ENCODE measurements at places on chromosomes 4 and X.

GRCh38 chrX:30283456-30284200 lies 25.6 kb downstream of the NR0B1 start:
- DNase-seq: no peak

DNA sequence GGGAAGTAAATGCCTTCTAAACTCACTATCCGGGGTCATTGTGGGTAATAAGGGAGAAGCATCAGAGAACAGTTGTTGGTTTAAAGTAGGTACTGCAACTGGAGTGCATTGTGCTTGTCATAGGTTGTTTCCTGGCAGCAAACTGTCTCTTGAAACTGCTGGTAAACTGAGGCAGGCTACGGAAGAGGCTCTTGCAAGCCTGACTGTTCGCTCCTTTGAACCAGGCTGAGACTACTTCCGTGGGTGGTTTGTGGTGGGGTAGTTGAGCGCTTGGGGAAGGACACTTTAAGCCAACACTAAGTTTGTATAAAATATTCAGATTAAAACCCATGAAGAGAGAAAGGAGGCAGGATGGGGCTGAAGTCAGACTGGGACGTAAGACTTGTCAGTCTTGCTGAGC lies 45.2 kb upstream of the WDR1 start:
- DNase-seq: peak; percentile 50

- DNase-seq: peak; percentile 95
These were observed 48.1 kb upstream of the FAM9C start for GRCh38 chrX:13092455-13092941.

DNA sequence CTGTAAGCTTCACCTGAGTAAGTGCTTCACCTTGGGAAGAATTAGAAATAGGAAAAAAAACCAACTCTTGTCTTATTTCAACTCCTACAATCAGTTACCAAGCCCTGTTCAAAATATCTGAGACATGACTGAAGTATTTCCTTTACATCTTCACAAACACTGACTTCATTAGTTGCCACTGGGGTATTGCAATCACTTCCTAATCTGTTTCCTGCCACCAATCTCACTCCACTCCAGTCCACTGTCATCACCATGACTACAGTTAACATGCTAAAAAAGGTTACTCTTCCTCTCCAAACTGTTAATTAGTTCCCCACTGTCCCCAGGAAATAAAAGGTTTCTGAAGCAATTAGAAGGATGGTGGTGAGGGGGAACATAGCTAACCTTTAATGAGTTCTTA lies 3.3 kb upstream of the SUPT20HL1 start:
- DNase-seq: no peak

- no peak for DNase-seq
These were observed 37.8 kb downstream of the TBC1D9 start for GRCh38 chr4:140718241-140718952.

DNA sequence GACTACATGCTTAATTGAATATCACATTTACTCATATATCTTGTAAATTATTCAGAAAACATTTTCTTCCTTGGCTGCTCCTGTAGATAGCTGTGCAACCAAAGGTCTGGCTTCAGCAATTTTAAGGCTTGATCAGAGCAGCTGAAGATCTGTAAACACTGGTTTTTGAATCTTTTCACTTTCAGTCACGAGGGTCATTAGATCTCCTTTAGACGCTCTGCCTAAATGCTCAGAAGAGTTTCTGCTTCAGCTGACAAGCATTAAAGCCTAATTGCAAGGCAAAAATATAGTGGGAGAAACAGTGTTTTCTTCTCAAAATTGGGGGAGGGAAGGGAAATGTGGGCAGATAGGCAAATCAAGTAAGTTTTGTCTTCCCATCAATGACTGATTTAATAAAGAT lies 25.7 kb downstream of the TRPC5 start:
- DNase-seq: no peak

DNA sequence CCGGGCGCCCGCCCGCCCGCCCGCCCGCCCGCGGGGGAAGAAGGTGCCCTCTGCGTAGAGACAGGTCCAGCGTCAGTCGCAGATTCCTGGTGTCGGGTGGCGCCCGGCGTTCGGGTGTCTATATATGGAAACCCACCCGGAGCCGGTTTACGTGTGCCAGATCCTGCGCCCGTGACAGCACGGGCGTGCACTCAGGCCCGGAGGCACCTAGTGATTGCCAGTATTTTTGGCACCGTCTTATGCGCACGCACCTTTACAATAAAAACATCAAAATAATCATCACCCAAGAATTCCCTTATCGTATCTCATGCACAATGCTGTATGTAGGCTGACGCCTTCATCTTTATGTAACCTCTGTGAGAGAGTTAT lies 519 bp downstream of the SLC25A4 start:
- DNase-seq: peak; percentile 28

- no peak for DNase-seq
These were observed 11.7 kb downstream of the MAGEE1 start for GRCh38 chrX:76439188-76439587.

DNA sequence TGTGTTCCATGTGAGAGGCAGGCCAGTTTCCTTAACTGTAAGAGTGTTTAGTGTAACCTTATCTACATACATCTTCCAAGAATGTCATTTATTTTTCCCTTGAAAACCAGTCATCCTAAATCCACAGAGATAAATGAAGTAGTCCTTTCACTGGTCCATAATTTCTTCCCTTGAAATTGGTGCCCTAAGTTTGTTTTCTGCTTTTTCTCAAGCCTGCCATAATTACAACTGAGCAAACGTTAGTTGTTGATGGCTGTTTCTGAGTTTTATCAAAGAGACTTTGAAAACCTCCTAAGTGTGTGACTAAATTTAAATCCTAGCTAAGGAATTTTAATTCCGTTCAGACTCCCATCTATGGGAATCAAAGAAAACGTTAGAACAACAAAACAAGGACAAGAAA lies 3.6 kb upstream of the TDO2 start:
- DNase-seq: no peak

Measured in CD4-positive, alpha-beta T cell treated with Interleukin-4 for 4 hours (primary cell).